IPS DF 19.7 (cell line): ENCODE measurements at places on chromosomes 11 and 22.
A peak's percentile ranks its signal among the peaks of the same experiment; 100 is the strongest.

- no peak for DNase-seq
These were observed 26.8 kb downstream of the TNRC6B start for GRCh38 chr22:40204321-40205116.

- DNase-seq = no peak
These were observed 44.6 kb downstream of the FAM168A start for GRCh38 chr11:73553266-73553665.

DNA sequence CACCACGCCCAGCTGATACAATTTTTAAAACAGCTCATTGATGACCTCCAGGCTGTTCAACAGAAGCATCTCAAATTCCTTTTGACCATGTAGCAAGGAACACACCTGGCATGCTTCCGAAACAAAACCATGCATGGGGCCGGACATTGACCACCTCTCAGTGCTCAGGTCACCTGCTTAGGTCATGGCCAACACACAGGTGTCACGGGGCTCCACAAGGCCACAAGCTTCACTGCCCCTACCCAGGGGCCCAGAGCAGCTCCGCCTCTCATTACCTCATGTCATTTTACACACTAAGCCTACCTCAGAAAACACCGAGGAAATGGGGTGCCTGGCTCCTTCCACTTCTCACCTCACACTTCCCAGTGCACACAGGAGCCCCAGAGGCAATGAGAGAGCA, 26.6 kb downstream of the YPEL1 start:
- no peak for DNase-seq

DNA sequence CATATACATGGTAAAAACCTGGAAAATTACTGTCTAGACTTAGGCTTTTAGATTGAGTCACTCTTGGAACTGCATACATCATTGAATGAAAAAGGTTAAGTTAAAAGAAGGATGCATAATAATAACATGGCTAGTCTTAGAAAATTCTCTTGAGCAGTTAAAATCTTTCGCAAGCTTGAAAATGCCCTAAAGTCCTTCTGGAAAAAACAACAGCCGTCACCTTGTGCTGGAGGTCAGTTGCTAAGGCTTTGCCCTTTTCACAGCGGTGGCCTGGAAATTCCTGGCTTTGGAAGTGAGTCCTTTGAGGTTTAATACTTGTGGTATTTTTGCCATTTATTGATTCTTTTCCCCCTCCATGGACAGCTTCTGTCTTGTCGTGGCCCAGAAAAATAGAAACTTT, 17.4 kb upstream of the FBLN1 start:
- no peak for DNase-seq

DNA sequence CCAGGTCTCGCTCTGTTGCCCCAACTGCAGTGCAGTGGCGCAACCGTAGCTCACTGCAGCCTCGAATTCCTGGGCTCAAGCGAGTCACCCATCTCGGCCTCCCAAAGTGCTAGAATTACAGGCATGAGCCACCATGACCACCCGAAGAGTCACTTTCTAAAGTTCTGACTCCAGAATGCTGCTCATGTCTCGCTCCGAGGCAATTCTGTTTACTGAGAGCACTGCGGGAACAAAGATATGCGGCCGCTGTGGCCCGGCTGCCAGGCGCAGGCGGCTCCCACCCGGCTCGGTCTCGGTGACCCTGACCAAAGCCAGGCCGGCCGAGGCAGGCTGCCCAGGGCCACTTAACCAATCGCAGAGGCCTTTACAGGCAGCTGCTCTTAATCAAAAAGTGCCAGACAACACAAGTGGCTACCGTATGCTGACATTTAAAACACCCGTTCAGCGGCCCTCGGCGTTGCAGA, 78.7 kb downstream of the PHF21B start:
- DNase-seq = no peak

GRCh38 chr11:133227632-133228111, 304.6 kb downstream of the OPCML start:
- DNase-seq = no peak

DNA sequence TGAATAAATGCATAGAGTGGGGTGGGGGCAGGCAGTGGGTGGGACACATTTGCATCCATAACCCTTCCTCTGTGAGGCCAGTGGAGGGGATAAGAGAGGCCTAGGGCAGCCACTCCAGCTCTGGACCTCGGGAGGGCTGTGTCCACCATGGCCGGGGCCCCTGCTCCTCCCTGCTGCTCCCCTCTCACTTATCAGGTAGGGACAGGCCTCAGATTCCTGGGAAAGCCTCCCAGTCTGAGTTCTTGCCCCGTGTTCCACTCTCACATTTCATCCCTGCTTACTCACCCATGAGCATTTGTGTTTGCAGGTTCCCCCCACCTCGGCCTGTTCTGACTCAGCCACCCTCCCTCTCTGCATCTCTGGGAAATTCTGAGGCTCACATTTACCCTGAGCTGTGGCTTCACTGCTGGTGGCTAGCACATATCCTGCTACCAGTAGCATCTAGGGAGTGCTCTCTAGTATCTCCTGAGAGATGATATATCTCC, 128.7 kb upstream of the TOP3B start:
- no peak for DNase-seq

GRCh38 chr22:32355760-32356159, 1.9 kb upstream of the RFPL3 start:
- no peak for DNase-seq

- DNase-seq = no peak
These were observed 65.1 kb downstream of the SLC22A12 start for GRCh38 chr11:64655941-64656601.

DNA sequence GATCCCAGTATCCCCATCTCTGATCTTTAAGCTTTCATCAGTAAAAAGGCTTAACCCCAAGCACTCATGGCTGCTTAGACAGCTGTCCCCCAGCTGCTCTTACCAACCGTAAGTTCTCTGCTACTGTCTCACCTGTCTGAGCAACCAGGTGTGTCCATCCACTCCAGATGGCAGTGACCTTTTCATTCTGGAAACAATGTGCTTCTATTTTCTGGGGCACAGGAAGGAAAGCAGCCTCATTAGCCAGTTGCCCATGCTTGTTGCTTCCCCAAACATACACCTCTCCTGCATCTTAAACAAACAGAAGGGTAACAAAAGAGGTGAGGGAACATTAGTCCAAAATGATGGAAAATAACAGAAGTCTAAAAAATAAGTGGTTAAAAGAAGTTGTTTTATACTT, 24.4 kb downstream of the SERGEF start:
- DNase-seq = no peak

- no peak for DNase-seq
These were observed 28.5 kb downstream of the DCDC1 start for GRCh38 chr11:31340903-31341572.

DNA sequence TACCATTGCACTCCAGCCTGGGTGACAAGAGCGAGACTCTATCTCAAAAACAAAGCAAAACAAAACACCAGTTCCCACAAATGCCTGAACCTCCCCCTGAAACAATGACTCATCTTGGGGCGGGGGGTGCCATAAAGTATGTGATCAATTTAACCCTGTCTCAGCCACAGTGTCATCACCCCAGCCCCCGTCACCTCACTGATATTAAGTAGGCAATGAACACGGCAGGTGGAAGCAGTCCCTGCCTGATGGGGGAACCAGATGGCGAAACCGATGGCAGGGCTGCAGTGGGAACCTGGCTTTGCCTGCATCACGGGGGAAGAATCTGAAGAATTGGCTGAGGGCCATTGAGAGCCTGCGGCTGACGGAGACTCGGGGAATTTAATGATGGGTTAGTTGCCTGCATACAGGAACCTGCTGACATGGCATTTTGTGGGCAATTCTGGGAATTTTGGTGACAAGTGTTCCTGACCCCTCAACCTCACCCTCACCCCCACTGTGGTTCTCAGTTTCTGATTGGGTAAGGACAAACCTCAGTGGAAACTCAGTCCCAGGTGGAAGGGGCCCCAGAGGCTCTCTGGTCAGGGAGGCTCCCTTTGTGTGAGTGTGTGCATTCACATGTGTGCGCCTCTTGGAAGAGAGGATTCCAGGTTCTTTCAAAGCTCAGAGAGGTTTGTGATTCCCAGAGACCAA, 39.1 kb upstream of the SHISAL1 start:
- no peak for DNase-seq

DNA sequence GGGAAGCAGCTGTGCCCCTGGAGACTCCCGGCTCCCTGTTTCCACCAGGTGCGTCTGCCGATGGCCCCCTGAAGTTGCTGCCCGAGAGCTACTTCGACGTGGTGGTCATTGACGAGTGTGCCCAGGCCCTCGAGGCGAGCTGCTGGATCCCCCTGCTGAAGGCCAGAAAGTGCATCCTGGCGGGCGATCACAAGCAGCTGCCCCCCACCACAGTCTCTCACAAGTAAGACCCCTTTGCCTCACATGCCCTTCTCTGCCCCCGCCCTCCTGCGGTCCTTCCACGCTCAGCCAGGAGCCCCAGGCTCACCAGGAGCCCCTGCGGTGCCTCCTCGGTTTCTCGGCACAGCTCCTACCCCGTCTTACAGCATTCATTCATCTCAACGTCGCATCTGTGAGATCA, 25.4 kb downstream of the IGHMBP2 start:
- no peak for DNase-seq

GRCh38 chr11:130762638-130763037, 153.6 kb downstream of the SNX19 start:
- no peak for DNase-seq

DNA sequence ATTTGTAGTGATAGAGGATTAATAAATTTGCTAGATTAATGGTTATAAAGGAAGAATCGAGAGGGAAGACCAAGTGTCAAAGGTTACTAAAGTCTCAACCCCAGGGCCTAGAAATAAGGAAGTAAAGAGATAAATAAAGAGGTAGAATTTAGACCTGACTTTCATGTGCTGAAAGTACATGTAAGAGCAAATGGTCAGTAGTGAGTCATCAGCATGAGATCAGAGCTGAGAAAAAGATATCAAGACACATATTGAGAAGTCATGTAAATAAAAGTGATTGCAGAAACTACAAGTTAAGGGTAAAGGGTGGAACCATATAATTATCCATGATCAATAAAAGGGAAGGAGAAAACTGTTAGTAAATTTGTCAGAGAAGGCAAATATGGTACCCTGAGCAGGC, 1.4 kb upstream of the OR8B8 start:
- DNase-seq = no peak

- DNase-seq = no peak
These were observed 11.3 kb upstream of the NLRP6 start for GRCh38 chr11:266676-267439.

GRCh38 chr11:2203440-2204259, 32.0 kb upstream of the TH start:
- DNase-seq = no peak

GRCh38 chr11:95512177-95512576, 277.4 kb downstream of the FAM76B start:
- no peak for DNase-seq

- DNase-seq = no peak
These were observed 41.4 kb upstream of the B3GAT1 start for GRCh38 chr11:134453441-134453840.

DNA sequence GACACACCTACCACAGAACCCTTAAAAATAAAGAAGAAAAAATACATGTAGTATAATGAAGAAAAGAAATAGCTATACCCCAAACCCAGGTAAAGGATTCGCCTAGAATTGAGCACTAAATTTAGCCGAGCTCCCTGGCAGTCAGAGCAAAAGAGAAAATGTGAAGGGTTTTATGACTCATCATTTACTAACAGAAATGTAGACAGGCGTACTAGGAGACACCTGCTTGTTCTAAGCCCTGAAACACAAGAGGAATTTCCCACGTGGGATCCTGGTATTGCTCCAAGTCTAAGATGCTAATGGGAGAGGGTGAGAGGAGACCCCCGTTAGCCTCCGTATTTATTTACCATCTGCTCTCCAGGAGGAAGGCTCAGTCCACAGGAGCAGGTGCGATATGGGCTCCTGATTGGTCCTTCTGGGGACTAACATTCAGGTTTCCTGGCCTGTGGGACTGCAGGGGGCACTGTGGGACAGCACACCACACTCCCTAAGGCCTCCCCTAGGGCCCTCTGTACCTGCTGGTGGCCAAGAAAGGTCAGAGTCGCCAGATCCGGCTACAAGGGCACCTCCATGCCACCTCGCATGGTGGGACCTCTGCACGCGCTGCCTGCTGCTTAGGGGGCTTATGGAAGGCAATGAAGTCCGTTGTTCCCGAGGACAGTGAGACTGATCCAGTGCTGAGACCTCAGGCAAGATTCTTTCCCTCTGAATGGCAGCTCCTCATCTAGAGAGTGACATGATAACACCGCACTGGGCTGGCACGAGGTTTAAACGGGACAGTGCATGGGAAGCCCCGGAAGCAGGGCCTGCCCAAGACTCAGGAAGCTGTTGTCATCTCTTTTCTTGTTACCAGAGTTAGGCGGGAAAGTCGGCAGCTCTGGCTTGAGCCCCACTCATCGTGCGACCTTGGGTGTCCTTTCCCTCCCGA, 25.8 kb downstream of the KCNC1 start:
- peak; percentile 57 for DNase-seq

GRCh38 chr11:34308913-34309585, 48.8 kb downstream of the ABTB2 start:
- DNase-seq = no peak

DNA sequence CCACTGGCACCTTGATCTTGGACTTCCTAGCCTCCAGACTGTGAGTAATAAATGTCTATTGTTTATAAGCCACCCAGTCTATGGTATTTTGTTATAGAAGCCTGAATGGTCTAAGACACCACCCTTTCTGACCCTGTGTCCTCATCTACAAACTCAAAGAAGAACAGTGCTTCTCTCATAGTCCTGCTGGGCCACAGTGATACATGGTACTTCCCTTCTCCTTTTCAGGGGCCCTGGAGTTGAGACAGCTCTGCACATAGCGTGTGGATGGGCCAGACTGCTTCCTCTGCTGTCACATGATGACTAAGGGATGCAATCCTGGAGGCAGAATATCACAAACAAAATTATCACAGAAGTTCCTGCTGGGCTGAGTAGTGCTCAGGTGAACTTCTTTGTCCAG, 5.0 kb downstream of the KCNJ11 start:
- no peak for DNase-seq

GRCh38 chr11:26607725-26608506, 35.9 kb upstream of the MUC15 start:
- DNase-seq = no peak

- DNase-seq = no peak
These were observed 45.4 kb downstream of the DKK3 start for GRCh38 chr11:11963067-11963466.
